Cortex of kidney (tissue), 1 donor: ENCODE measurements at places on chromosomes 16 and 17.

DNA sequence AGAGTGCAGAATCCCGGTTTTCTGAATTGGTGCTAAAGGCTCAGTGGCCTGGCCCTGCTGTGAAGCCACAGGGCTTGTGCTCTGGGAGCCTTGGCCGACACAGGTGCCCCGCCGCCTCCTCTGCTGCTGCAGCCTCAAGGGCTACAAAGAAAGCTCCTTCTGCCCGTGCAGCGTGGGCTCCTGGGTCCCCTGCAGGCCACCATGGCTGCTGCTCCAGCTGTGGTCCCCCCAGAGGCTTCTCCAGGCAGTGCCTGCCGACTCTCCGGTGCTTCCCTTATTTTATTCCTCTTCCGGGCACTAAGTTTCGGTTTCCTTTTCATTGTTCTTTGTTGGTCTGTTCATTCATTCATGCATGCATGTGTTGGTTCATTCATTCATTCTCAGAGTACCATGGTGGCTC, 53.1 kb downstream of the CMIP start:
- no peak for DNase-seq

GRCh38 chr17:65473363-65473762, 88.1 kb downstream of the AXIN2 start:
- no peak for DNase-seq

GRCh38 chr17:78539781-78540180, 37.4 kb downstream of the DNAH17 start:
- DNase-seq, result no peak

DNA sequence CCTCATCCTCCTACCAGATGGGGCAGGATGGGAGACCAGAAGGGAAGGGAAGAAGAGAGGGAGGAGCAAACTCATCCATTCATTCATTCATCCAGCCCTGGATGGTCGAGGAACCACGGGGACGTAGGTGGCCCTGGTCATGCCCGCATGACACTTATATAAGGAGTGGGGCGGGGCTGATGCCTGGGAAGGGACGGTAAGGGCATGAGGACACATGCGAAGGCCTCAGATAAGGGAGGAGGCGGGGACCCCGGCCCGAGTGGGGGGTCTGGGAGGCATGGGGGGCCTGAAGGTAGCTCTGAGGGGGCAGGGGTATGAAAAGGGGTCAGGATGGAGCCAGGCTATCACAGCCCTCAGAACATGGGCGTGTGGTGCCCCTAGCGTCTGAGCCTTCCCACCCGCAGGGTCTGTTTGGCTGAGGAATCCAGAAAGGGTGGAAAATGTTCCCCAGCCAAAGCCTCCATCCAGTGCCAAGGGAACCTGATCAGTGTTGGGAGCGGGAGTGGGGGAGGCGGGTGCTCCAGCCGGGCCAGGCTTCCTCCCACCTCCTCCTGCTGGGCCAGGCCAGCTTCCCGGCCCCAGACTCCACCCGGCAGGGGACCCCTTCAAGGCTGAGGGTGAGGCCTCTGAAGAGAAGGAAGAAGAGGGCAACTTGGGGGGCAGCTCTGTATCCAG, 17.6 kb upstream of the CD79B start:
- DNase-seq, result no peak

GRCh38 chr16:66824006-66824405, 6.8 kb downstream of the NAE1 start:
- no peak for DNase-seq

DNA sequence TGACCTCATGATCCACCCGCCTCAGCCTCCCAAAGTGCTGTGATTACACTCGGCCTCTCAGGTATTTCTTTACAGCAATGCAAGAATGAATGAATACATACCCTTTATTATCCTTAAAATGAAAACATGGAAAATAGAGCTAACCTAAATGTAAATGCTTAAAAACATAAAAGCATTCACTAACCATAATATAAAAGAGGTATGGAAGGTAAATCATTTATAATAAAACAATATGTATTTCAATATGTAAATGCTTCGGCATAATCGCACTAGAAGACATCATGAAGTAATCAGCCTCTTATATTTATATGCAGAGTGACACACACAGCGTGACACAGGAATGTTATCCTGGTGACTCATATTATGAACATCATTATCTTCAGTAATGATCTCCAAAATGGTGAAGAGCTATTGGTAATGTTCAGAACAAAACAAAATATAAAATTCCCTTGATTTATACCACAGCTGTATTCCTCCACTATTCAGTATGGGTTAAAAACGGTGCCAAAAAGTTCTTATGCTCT, 53.9 kb downstream of the AIPL1 start:
- no peak for DNase-seq

DNA sequence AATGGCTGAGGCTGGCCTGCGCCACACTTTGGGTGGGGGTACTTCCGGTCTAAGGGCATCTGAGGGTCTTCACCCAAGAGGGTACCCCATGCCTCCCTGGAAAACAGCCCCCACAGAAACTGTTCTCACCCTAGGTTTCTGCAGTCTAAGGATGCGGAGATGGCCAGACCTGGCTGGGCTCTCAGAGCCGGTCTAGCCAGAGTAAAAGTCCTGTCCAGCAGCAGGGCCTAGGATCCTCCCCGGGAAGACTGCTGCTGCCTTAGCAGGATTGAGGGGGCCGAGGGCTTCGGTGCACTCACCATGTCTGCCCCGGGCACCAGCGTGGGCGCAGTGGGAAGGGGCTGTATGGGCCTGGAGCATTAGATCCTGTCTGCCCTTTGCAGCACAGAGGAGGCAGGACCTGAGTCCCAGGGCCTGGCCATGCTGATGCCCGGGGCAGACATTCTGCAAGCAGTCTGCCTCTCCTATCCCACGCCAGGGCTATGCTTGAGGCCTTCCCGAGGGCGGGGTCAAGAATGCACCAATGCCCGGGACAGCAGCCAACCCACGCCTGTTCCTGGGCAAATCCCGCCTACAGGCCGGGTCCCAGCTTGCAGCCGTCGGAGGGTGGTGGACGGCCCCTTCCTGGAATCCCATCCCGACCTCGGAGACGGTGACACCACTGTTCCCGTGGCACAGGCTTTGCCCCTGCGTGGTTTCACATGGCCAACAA, 54.7 kb downstream of the CBFA2T3 start:
- no peak for DNase-seq

DNA sequence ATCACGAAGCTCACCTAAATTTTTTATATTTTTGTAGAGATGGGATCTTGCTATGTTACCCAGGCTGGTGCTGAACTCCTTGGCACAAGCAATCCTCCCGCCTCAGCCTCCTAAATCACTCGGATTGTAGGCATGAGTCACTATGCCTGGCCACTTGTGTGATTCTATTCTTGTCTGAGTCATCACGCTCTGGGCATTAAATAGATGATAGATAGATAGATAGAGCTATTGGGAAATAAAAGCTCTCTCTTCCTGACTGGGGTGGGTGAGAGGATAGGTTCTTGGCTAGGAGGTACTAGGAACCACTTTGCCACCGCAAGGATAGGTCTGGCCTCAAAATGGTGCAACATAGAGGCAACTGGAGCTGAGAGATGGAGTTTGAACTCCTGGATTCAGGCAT, 21.4 kb upstream of the CACNG3 start:
- no peak for DNase-seq

GRCh38 chr17:57582881-57583756, 162.0 kb downstream of the CCDC182 start:
- no peak for DNase-seq

- no peak for DNase-seq
Measured at GRCh38 chr17:11682646-11683045, 84.4 kb downstream of the DNAH9 start.

- DNase-seq, result no peak
Measured at GRCh38 chr16:8623634-8624033, 2.1 kb downstream of the METTL22 start.

GRCh38 chr17:42178817-42179216, 2.1 kb downstream of the KCNH4 start:
- no peak for DNase-seq

GRCh38 chr16:86823888-86824671, 245.7 kb downstream of the FOXL1 start:
- DNase-seq, result no peak

DNA sequence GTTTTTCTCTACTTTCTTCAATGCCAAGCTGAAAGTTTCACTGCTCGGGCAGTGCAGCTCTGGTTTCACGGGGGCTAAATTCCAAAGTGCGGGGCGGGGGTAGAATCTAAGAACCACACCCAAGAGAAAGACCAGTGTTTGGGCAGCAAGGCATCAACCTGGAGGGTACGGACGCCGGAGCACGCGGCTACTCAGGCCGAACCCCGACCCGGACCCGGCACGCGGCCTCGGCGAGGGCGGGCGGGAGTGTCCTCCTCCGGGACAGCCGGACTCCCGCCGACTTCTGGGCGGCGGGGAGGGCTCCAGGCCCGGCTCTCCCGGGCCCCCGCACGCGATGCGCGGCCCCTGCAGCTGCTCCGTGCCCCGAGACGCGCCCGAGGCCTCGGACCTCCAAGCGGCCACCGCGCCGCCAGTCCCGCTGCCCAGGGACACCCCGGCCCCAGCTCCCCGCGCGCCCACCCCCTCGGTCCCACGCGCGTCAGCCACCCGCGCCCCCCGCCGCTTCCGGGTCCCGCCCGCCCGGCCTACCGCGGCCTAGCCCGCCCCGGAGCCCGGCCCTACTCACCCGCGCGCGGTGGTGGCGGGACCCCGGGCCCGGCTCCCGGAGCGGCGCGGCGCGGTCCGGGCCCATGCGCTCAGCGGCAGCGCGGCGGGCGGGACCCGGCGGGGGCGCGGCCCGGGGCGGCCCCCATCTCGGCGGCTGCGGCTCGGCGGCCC, 561 bp downstream of the AXIN1 start:
- DNase-seq, result no peak

GRCh38 chr16:23330161-23330560, 28.1 kb downstream of the SCNN1B start:
- DNase-seq, result no peak

- DNase-seq, result no peak
Measured at GRCh38 chr16:79519448-79519847, 81.1 kb downstream of the MAF start.

- no peak for DNase-seq
Measured at GRCh38 chr16:24984101-24984500, 31.1 kb downstream of the ARHGAP17 start.

DNA sequence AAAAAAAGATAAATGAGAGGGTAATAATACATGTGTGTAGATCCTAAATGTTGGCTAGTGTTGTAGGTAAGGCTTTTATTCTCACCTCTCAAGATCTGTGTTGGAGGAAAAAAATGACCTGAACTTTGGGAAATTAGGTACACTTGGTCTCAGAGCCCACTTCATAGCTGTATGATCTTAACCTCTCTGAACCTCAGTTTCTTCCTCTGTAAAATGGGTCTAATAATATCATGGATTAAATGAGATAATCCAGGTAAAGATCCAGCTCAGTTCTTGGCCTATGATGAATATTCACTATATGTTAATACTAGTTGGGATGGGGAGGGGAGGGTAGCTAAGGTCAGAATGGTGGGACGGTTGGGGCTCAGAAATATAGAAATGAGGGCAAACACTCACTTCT, 24.3 kb upstream of the GPRC5B start:
- DNase-seq, result no peak

DNA sequence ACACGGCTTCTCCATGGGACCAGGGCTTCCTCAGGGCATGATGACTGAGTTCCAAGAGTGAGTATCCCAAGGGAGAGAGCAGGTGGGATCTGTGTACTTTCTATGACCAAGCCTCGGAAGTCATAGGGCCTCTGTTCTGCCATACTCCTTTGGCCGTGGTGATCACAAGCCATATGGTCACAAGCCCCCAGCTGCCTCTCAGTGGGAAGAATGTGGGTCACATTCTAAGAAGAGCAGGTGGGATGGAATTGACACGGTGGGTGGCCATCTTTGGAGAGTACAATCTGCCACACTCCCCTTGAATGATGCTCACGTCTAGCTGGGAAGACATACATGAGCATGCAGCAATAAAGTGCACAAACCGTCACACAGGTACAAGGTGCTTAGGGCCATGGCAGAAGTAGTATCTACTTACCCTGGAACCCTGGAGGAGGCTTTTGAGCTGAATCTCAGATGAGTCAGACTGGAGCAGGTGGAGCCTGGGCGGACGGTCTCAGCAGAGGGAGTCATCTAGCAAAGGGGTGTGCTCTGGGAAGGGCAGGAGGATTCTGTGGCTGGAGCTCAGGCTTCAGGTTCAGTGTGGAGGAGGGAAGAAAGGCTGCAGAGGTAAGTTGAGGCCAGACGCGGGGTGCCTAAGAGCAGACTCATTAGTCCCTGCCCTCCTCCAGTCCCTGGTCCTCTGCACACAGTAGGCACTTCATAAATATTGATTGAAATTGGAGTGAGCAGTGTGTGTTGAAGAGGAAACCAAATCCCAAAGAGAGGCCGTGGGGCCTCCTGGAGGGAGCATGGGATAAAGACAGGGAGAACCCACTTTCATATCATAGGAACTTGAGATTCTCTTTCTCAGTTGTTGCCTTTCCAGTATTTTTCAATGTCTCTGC, 26.6 kb downstream of the GOSR2 start:
- DNase-seq, result no peak

DNA sequence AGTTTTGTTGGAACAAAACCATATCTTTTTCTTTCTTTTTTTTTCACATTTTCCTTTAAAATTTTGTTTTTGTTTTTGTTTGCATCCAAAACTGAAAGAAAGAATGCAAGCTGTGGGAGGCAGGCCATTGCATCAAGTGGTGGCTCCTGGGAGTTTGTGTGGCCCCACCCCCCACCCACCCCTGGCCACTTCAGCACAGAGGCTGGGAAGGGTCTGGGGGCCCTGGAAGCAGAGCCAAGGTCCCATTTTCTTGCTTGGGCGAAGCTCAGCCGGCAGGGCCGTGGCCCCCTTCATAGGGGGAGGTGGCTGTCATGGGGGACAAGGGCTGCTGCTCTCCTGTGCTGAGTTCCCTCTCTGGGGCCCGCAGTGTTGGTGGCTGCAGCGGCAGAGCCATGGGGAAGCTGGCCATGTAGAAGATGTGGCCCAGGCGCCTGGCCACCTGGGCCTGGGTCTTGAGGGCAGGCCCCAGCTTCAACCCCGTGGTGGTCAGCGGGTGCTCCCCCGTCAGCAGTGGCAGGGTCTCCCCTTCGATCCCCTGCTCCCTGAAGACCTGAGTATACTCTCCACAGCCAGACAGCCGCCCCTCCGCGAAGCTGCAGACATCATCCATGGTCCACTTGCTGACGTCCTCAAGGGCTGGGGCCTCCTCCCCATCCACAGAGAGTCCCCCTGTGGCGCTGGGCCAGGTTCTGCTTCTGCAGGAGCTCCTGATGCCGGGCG, 19.8 kb downstream of the PAFAH1B1 start:
- no peak for DNase-seq

DNA sequence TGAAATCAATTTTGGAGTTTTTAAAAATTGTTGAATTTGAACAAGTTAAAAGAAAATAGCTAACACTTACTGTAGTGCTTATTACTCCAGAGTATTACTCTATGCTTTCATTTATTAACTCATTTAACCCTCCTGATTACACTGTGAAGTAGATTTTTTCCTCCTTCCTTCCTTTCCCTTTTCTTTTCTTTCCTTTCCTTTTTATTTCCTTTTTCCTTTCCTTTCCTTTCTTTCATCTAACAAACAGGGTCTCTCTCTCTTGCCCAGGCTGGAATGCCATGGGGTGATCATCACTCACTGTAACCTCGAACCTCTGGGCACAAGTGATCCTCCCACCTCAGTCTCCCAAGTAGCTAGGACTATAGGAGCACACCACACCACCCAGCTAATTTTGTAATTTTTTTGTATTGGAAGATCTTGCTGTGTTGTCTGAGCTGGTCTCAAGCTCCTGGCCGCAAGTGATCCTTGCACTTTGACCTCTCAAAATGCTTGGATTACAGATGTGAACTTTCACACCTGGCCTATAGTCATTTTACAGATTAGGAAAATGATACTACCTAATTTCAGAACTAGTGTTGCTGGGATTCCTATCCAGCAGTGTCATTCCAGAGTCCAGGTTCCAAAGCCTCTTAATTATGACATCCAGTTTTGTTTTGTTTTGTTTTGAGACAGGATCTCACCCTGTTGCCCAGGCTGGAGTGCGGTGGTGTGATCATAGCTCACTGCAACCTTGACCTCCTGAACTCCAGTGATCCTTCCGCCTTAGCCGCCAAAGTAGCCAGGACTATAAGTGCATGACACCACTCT, 59.9 kb downstream of the TAOK1 start:
- DNase-seq, result no peak
